ENCODE measurements at places on chromosomes 6 and 20.

DNA sequence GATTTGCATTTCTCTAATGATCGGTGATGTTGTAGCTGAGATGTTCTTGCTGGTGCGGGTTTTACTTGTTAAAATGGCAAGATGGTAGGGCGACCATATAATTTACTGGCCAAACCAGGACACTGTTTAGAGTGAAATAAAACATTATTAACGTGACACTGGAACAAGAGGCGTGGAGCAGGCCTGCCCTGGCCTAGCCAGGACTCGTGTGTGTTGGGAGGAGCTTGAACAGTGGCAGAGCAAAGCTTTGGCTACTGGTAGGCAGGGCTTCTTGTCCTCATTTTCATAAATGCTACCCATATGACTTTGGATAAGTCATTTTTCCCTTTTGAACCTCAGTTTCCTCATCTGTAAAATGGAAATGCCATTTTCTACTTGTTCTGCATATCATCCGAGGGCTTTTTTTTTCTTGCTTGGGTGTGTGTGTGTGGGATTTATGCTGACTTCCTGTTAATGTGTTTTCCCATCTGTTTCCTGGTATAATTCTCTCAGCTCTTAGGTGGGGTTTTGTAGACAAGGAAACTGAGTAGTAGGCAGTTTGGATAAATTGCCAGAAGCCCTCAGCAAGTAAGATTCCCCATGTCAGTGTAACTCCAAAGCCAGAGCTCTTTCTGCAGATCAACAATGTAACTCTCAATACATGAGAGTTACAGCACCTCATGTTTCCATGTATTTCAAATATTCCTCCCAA lies 81.7 kb downstream of the TOX2 start:
- DNase-seq: no peak

DNA sequence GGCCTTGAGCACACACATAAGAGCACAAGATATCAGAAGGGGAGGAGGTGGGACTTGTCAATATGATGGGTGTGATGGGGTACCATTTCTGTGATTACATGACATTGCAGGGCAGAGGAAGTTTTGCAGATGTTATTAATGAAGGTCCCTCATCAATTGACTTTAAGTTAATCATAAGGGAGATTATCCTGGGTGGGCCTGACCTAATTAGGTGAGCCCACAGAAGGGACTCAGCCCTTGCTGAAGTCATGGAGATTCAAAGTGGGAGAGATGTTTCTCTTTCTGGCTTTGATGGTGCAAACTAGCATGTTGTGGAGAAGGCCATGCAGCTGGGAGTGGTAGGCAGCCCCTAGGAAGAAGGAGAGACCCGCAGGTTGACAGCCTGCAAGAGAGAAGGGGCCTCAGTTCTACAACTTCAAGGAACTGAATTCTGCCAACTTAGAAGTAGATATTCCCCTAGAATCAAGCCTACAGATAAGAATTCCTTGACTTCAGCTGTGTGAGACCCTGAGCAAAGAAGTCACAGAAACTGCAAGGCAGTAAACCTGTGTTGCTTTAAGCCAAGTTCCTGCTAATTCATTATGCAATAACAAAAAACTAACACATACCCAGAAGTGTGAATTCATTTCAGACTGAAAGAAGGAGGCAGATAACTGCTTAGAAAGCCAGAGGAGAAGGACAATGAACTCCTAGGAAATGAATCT lies 131.3 kb downstream of the LRFN2 start:
- no peak for DNase-seq

DNA sequence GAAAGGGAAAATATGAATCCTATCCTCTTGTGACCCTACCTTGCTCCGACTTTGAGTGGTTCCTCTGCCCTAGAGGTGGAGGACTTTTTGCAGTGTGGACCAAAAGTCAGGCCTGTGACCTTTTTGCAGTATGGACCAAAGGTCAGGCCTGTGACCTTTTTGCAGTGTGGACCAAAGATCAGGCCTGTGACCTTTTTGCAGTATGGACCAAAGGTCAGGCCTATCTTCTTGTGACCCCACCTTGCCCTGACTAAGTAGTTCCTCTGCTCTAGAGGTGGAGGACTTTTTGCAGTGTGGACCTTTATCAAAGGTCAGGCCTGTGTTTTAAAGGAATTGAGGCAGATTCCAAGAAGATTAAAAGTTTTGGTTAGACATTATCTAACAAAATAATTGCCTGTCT lies 10.9 kb upstream of the ERVFRD-1 start:
- DNase-seq: no peak

GRCh38 chr6:2213086-2213485 lies 32.3 kb downstream of the GMDS start:
- no peak for DNase-seq

- DNase-seq: no peak
These were observed 107.9 kb downstream of the GPX5 start for GRCh38 chr6:28633445-28634215.

Measured in stimulated activated CD4-positive, alpha-beta T cell treated with anti-CD3 and anti-CD28 coated beads, Interleukin-4, amount 100 ng/mL, for 4 hours (primary cell).